ENCODE measurements at places on chromosomes 5 and 9.

DNA sequence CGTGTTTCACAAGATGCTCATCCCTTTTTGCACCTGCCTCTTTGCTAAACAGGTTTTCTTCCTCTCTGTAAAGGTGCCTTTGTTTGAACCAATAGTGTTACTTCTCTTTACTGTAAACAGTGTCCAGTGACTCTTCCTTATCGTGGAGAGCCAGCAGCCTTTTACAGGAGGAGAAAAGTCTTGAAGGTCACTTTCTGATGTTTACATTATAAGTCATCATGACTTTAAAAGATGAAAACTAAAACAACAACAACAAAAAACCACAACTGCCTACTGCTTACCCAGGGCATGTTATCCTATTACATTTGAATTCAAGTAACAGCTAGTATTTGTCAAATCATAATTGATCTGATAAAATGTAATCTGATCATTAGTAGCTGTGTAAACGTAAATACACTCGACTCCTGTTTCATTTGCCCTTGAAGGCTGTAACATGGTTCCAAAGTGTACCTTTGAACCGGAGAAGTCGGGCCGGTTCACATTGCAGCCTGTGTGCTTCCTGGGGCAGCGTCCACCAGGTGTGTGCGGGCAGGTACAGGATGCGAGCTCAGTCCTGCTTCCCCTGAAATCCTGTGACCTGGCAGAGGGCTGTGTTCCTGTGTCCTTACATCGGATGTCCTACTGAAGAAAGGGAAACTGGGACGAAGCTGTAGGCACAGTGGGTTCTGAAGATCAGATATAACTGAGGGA, 118.1 kb downstream of the C9orf152 start:
- DNase-seq: no peak

DNA sequence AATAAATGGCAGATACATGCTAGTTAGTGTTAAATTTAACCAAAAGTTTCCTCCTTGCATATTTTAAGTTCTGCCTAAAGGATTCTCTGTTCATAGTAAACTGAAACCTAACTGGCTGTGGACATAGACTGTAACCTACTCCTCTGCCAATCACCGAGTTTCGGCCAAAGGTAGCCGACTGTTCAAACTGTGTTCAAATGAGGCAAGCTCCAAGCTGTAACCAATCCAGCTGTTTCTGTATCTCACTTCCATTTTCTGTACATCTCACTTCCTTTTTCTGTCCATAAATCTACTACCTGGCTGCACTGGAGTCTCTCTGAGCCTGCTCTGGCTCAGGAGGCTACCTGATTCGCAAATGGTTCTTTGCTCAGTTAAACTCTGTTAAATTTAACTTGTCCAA, 44.1 kb downstream of the KCNV2 start:
- DNase-seq: no peak

DNA sequence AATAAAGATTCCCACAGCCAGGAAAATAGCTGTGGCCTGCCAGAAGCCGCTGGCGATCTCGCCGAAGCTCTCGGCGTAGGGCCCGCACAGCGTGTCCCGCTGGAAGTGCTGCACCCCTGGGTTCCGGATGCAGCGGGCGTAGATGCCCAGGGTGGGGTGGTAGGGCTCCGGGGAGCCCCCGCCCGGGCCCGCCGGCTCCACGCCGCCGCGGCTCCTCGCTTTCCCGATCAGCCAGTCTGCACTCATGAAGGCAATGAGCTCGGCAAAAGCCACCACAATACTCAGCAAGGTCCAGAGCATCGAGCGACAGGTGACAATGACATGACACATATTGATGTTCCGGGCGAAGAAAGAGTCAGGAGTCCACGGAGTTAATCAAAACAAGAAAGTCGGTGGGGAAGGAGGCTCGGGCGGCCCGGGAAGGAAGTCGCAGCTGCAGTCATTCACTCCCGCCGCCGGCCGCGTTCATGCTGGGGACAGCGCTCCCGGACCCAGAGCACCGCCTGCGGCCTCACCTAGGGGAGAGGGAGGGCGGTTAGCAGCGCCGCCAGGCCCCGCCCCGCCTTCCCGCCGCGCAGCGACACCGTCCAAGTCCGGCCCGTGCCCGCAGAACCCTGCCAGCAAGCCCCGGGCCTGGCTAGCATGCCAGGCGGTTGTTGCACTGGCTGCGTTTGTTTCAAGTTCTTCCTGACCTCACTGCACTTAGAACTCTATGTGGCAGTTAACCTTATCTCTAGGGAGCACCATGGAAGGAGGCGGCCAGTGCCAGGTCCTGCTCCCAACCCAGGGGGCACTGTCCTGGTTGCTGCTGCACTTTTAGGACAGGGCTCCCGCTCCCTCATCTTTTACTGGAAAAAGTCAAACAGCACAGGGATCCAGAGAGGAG, 138.4 kb downstream of the LHFPL2 start:
- peak; percentile 94 for DNase-seq

DNA sequence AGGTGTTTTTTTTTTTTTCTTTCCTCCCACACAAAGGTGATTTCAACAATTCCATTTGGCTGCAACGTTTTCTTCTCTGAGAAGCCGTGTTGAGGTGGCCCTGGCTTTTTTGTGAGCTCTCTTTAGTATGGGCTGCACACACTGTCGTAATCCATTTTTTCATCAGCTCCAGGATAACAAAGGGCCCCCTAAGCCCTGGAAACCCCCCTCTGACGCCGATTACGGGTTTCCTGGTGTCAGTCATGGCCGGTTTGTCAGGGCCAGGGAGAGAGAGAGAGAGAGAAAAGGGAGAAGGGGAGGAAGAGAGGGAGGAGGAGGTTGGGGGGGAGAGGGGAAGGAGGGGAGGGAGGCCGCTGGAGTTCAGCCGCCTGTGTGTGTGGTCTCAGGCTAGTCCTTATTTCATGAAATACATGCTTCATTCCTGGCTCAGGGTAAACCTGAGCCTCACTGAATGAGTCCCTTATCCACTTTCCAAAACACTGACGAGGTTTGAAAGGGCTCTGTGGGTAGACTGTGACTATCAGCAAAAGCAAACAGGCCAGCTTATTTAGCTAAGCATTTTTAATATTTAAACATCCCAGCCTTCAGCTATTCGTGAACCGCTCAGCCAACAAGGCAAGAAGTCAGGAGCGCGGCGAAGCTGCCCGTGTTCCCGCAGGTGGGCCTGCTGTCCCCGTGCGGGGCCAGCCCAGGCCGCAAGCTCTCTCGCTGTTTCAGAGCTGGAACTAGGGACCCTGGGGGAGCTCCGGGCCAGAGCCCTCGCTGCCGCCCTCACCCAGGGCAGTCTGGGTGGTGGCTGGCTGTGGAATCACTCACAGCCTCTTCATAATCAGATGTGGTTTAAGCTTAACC, 172.8 kb downstream of the ERCC6L2 start:
- DNase-seq: no peak

DNA sequence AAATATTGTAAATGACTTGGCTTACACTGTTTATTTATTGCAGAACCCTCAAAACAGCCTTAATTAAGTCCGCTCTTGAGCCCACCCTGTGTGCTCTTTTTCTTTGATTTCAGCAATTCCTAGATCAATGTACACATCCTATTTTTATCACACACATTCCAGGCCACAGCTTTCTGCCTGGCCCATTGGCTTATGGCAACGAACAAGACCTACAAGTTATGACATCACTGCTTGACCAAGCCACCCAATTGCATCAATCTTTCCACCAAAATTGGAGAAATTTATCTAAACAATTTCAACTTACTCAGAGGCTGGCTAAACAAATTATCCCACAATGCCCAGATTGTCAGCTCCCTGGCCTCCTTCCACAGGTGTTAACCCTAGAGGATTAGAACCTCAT, 158.4 kb downstream of the CPLANE1 start:
- no peak for DNase-seq

Measured in mesenteric fat pad (tissue), 1 donor.